H1 (cell line): ENCODE measurements at places on chromosomes 3 and 15.

GRCh38 chr3:143266511-143266910 is 146.9 kb downstream of the CHST2 start:
- DNase-seq = no peak

DNA sequence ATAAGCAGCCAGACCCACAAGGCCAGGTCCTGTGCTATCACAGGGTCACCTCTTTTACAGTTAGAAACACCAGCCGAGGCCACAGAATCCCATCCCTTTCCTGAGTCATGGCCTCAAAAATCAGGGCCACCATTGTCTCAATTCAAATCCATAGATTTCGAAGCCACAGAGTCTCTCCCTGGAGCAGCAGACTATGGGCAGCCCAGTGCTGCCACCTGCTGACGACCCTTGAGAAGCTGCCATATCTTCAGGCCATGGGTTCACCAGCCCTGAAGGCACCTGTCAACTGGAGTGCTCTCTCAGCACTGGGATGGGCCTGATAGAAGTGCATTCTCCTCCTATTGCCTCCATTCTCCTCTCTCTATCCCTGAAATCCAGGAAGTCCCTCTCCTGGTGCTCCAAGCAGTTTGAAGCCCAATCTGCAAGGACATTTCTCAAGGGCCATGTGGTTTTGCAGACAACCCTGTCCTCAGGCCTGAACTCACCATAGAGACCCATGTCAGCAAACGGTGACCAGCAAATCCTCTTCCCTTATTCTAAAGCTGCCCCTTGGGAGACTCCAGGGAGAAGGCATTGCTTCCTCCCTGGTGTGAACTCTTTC is 39.6 kb downstream of the TGM4 start:
- DNase-seq = peak; percentile 85

GRCh38 chr15:80861731-80862170 is 82.6 kb downstream of the CEMIP start:
- no peak for DNase-seq

DNA sequence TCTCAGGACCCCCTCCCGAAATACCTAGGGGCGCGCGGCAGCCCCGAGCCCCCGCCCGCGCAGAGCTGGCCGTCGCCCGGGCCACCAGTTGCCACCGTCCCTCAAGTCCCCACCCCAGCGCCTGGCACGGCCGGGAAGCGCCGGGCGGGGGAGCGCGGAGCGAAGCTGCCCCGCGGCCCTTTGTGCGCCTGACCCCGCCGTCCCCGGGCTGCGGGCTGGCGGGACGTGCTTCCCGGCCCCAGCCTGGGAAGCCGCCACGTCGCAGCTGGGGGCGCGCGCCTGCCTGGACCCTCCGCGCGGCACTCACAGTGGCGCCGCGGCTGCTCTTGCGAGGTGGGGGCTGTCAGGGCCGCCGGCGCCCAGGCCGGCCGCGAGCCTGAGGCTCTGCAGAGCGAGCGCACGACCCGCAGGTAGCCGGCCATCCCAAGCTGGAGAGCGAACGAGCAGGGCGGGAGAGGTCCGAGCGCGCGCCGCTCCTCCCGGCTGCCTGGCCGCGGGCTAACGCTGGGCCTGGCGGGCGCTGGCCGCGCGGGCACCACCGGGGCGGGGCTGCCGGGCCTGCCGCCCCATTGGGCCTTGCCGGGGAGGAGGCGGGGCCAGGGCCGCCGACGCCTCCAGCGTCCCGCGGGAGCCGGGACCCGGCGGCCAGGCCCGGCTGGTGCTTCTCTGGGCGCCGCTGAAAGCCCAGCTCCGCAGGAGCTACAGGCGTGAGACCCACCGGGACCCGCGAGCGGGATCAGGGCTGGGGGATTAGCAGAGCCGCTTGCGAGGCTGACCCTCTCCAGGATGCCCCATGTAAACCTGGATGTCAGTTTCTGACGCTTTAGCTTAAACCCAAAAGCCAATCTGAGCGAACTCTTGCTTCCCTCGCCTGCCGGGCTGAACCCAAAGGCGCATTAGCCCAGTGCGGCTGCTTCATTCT is at the start of gene IDH2:
TSS of gene IDH2 (minus strand) at position 500 of the 922 bp plus-strand sequence. CDS start at position 422, 78 bp downstream.
- DNase-seq = peak; percentile 88

DNA sequence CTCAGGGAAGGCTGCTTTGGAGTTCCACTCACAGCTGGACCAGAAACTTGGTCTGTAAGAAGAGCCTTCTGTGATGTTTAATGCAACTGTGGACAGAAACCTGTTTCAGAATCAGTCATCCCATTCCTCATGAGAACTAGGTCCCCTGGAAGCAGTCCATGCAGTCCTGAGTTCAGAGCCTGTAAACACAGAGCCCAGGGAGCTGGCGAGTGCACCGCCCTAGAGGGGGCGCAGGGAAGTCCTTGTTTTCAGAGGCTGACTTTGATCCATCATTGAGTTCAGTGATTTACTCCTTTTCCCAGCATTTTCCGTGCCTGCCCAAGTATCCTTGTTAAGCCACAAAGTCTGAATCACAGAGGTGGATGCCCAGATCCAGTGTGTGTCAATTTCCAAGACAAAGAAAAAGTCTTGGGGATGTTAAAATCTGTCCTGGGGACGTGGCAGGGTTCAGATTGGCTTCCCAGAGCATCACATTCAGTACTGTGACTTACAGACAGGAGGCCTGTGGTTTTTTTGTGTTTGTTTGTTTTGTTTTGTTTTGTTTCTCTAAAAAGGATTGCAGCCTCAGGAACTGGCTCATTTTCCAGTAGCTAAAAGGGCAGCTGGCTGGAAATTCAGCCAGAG is 9.8 kb upstream of the TXNRD3 start:
- DNase-seq = no peak

- DNase-seq = no peak
Measured at GRCh38 chr3:11651900-11652299, 8.2 kb upstream of the VGLL4 start.

- no peak for DNase-seq
Measured at GRCh38 chr15:75068748-75069147, 45.4 kb downstream of the PPCDC start.
